ENCODE measurements at places on chromosomes 13 and 19.

DNA sequence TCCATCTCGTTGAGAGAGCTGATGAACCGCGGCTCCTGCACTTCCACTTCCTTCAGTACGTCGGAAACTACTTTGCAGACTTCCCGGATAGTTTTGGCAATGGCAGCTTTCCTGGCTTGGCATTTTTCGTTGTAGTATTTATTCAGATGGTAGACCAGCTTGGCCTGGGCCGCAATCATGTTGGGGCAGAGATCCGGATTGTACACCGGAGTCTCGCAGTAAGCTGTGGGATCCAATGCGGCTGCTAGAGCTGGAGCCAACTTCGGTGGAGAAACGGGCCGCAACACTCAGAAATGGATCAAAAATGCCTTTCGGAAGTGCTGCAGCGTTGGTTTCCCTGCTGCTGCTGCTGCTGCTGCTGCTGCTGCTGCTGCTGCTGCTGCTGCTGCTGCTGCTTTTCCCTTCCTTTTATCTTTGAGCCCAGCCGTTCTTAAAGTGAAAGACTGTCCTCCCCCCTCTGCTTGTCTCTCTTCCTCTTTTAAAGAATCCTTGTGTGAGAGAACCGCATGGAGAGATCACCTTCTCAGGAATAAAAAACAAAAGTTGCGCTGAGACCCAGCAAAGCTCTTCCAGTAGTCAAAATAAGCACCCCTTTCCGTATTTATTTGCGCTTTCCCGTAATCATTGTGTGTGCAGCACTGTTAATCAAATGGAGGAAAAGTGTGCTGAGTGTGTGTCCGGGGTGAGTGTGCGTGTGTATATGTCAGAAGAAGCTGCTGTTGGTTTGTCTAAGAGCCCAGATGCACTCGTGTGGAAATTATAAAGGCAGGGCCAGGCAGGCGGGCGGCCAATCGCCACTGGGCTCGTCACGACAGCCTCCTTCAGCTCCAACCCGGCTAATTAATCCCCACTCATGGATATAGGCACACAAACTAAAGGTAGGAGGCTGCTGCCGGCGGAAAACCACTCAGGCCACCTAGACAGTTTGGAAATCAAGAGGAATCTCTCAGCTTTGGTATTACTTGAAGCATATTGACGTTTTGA is at the start of gene MAB21L1:
TSS of gene MAB21L1 (minus strand) at position 730 of the 984 bp plus-strand sequence. CDS start at position 179, 551 bp downstream.
- no peak for DNase-seq

DNA sequence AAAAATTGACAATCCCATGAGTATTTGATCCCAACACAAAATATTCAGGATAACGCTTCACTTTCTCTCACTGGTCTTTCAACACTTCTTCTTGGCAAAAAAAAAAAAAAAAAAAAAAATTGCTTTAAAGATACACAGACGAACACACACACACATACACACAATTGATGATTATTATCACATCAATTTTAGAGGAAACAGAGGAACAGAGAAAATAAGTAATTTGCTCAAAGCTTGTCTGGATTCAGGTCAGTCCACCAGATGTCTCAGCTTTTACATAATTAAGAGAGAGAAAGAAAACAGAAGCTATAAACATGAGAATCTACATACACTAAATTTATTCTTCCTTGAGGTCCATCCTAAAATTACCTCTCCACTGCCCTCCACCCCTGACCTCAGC is 183.4 kb downstream of the MZT1 start:
- no peak for DNase-seq

DNA sequence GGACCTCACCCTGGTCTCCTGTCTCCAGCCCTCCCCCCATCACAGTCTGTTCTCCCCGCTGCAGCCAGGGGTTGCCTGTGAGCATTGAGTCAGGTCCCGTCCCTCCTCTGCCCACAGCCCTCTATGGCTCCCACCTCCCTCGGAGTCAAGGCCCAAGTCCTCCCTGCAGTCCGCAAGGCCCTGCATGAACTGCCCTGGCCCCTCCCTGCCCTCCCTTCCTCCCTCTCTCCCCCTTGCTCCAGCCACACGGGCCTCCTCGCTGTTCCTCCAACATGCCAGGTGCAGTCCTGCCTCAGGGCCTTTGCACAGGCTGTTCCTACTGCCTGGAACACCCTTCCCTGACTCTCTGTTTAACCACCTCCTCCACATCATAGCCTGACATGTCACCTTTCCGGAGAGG is 2.8 kb downstream of the TINCR start:
- DNase-seq: no peak

GRCh38 chr19:38743394-38744297 is 628 bp downstream of the CAPN12 start:
- no peak for DNase-seq

GRCh38 chr13:109976206-109976997 is 190.0 kb upstream of the IRS2 start:
- DNase-seq: no peak

GRCh38 chr13:92042522-92042921 is 644.1 kb downstream of the GPC5 start:
- no peak for DNase-seq

DNA sequence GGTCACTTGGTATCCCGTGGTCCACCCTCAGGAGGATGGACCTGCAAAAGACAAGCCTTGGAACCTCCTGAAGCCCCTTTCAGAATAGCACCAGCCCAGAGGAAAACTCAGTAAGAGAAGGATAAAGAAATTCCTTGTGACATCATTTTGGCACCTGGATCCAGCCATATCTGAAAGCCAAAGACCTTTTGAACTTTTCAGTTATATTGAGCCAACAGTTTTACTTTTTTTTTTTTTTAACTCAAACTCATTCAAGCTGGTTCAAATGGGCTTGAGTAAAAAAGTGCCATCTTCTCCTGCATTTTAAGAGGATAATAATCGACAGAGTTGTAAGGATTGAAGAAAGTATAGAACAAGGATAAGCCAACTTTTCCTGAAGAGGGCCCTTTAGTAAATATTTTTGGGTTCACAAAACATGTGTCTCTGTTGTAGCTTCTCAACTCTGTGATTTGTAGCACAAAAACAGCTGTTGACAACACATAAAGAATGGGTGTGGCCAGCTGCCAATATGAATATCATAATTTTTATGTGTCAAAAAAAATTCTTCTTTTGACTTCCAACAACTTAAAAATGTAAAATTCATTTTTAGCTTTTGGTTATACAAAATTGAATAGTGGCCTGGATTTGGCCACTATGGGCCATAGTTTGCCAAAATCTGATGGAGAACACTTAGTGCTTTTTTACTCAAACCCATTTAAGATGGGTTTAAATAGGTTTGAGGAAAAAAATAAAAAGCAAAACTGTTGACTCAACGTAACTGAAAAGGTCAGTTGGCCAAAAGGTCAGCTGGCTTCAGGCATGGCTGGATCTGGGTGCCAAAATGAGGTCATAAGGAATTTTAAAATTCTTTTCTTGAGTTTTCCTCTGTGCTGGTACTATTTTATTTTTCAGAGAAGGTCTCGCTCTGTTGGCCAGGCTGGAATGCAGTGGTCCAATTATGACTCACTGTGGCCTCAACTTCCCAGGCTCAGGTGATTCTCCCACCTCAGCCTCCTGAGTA is 50.7 kb downstream of the ACSBG2 start:
- DNase-seq: no peak

- DNase-seq: no peak
These were observed 779.4 kb upstream of the SLITRK1 start for GRCh38 chr13:84661718-84662117.

Data from NCI-H1436 treated with DMSO at 0.1 percent for 48 hours (cell line).